ENCODE measurements at places on chromosomes 2 and 18.

GRCh38 chr18:41906528-41907146 lies 48.4 kb upstream of the PIK3C3 start:
- peak; percentile 64 for DNase-seq

- DNase-seq = no peak
Measured at GRCh38 chr18:76445741-76446232, 49.3 kb downstream of the ZNF516 start.

GRCh38 chr2:39625927-39626270 lies 39.8 kb upstream of the TMEM178A start:
- DNase-seq = no peak

DNA sequence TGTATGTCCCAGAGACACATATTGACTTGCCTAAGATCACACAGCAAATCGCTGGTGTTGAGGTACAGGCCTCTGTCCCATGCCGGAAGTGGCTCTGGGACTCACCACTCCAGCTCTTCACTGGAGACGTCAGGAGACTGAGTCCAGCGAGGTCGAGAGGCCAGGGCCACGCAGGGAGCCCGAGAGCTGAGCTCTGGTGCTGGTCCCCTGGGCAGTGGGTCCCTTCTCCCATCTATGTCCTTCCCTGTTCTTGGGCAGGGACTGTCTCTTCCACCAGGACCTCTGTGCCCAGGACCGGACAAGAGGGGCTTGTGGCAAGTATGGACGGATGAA lies 62.4 kb upstream of the TWIST2 start:
- no peak for DNase-seq

GRCh38 chr2:223232896-223233295 lies 180.9 kb downstream of the KCNE4 start:
- no peak for DNase-seq

- peak; percentile 7 for DNase-seq
Measured at GRCh38 chr18:28594034-28594433, 417.1 kb upstream of the CDH2 start.

- DNase-seq = no peak
Measured at GRCh38 chr2:86476092-86476491, 34.9 kb downstream of the KDM3A start.

DNA sequence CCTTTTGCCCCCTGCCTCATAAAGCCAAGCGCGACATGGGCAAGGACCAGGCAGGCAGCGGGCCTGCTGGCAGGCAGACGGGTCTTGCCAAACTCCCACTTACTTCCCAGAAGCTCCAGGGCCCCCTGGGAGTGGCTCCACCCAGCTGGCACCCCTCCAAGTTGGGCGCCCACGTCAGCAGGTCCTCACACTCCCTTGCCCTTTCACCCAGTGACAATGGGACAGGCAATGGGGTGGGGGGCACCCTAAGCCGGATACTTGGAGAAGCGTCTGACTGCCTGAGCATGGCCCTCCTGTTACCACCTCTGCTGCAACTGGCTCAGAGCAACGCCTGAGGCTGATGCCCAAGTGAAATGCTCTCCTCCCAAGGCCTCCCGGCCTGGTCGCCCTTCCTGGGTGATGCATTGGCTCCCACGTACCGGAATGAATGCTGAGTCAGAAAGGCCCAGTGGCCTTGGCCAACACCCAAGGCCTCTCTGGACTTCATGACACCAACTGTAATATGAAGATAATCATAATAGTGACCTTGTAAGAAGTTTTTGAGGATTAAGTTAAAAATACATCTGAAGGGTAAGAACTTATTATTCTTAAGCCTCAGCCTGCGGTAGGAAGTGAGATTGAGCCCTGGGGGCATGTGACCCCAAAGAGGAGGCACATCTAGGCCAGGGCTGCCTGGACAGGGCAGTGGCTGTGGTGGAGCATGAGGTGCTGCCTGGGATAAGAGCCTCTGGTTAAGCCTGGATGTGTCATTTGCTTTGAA lies 31.6 kb downstream of the KCNK3 start:
- peak; percentile 75 for DNase-seq

- DNase-seq = no peak
Measured at GRCh38 chr18:65016631-65017371, 734.0 kb upstream of the CDH7 start.

- DNase-seq = no peak
Measured at GRCh38 chr2:43425659-43426058, 170.2 kb downstream of the THADA start.

DNA sequence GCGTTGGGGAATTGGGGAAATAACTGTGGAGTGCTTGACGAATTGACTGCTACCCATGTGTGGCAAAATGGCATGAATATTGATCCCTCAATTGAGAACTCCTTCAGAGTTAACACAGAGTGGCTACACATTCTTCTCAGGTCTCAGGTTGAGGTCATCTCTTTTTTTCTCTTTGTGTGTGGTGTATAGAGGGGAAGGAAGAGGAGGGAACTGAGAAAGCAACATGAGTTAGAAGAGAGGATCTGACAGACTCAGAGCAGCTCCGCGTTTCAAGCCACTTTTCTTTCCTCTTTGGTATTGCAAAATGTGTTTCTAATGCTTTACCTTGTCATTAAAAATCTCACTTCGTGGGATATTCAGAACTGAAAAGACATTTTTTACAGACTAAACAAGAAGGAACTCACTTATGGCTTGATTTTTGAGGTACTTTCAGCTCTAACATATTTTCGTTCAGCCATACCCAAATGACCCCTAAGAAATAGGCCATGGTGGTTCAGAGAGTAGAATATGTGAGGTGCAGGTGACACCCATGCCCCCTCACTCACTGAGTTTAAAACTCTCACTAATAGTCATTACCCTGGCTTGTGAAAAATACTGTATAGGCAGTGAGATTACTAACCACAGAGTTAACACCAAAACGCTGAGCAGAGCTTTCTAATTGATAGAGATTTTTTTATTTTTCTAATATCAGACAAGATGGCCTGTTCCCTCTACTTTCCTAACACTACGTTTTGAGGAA lies 22.5 kb downstream of the STAT4 start:
- DNase-seq = no peak

DNA sequence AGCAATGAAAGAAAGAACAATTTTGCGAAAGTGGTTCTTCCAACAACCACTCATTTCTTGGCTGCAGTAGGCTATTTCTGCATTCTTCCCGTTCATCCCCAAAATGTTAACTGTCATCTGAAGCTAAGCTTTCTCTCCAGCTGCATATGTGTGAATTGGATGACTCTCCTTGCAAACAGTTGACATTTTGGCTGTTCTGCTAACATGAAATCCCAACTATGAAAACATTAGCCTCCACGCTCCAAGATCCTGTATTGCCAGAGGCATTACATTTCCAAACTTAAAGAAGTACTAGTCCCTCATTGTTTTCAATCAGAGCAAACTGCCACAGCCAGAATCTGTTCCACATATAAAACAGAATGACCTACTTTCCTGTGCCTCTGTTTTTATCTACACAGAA lies 88.5 kb downstream of the TGIF1 start:
- no peak for DNase-seq

DNA sequence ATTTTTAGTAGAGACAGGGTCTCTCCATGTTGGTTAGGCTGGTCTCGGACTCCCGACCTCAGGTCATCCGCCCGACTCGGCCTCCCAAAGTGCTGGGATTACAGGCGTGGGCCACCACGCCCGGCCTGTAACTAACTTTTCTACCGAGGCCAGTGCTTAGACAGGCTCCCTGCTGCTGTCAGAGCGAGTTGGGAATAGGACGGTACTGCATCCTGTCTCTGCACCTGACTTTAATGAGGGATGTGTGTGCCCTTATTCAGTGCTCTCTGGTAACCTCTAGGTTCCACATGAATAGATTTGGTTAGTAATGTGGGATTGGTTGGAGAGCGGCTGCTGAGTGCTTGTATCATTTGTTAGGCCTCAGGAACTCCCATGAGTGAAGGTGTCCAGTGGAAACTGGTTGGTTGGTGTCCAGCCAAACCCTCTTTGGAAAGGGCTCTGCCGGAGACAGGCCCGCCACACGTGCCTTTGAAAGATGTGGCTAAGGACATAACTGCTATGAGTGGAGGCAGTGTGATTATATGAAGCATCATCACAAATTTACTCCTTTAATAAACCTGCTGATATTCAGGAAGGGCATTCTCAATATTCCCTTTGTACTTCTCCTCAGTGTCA lies 36.6 kb downstream of the MYOM1 start:
- DNase-seq = no peak

GRCh38 chr2:110837446-110838409 lies 105.4 kb downstream of the ACOXL start:
- no peak for DNase-seq

DNA sequence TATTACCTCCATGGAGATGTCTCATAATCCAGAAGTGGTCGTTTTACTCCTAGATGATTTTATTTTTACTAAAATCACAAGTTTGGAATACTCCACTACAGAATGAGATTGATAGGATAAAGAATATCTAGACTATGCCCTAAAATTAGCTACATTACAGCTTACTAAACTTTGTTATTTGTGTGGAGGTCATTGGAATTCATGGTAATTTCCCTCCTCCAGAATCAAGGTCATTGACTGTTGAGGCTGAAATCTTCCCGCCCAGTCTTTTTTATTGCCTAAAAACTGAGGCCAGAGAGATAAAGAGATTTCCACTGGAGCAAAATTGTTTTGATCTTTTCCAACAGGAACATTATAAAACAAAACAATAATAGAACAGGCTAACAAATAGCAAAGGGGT lies 35.0 kb downstream of the ITGB6 start:
- DNase-seq = no peak

DNA sequence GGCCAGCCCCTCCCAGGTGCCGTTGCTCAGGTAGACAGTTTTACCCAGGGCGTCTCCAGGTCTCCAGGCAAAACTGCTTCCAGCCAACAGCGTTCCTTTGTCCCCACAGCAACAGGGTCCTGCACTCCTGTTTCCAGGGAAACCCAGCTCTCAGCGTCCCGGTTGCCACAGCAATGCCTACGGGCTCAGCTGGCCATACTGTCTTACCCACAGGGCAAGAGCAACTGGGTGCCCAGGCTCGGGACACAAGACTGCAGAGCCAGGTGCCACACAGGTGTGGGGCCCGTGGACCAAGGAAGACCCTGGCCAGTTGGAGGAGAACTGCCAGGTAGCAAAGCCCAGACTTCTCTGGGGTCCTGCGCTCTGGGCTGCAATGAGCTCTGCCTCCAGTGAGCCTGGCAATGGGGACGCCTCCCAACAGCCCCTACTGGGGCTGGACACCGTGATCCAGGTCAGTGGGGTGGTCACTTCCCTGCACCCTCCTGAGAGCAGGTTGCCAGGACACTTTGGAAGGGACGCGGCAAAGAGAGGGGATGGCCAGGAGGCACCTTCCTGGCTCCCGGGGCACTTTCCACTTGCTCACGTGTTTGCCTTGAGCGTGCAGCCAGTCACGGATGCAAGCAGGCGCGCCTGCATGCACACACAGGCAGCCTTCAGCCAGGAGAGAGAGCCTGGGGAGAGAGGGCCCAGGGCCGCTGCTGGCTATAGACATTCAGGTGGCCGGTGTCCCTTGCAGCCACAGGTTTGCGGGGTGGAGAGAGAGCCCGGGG lies at the start of gene CROCC2:
Gene CROCC2, plus strand, starts transcription at position 196 of the 770 bp plus-strand sequence. Its CDS starts 178 bp downstream, at position 374.
- DNase-seq = no peak

GRCh38 chr2:122341007-122341406 lies 585.6 kb downstream of the TSN start:
- DNase-seq = no peak

Data from NCI-H226 (cell line).